Erythroblast (primary cell): ENCODE measurements at places on chromosomes 12 and 14.

GRCh38 chr14:85471744-85472143 is 58.2 kb upstream of the FLRT2 start:
- DNase-seq: peak; percentile 57

- no peak for DNase-seq
Measured at GRCh38 chr12:56884421-56884820, 49.8 kb downstream of the SDR9C7 start.

DNA sequence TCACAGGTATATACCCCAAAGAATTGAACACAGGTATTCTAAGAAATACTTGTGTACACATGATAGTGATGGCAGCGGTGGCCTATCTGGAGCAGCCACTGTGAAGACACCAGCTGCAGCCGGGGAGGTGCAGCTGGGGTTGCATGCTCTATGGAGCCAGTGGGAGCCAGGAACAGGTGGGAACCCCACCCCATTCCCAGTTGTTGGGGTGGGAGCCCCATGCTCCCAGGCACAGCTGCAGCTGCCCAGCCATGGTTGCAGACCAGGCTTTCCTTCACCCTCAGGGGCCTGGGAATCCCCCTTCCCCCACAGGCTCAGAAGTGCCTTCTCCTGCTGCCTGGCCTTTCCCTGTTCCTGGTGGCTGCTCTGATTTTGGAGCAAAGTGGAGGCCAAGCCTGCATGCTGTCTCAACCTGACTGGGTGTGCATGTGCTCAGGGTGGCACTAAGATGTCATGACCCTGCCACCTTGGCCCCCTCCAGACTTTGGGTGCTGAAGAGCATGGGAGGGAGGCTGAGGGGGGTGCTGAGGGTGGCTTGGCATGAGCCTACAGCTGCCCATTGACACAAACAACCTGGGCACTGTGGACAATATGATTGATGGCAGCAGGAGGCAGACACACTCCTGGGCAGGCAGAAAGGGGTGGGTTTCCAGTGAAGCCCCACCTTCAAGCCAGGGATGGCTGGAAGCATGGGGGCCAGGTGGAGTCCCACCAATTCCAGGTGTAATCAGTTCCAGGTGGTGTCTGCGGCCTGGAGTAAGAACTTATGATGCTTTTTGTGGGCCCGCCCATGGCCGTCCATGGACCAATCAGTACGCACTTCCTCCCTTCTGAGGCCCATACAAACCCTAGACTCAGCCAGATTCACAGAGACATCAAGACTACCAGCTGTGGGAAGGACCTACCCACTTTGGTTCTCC is 234.7 kb downstream of the ADGRD1 start:
- DNase-seq: no peak

DNA sequence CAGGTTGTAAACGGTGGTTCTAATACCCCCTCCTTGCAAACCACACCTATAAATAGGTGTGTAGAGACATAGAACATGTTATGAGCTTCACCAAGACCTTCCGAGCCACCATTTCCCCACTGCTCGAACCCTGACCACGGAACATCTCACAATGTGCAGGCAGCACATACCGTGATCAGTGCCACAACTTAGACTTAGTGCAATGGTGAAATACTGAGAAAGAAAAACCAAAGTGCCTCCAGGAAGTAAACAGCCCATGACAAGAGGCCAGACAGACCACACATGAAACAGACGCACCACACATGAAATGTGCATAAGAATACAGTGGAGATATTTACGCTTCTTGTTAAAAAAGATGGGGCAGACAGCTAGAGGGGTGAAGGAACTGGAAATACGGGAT is 166.9 kb upstream of the CCND2 start:
- DNase-seq: no peak

DNA sequence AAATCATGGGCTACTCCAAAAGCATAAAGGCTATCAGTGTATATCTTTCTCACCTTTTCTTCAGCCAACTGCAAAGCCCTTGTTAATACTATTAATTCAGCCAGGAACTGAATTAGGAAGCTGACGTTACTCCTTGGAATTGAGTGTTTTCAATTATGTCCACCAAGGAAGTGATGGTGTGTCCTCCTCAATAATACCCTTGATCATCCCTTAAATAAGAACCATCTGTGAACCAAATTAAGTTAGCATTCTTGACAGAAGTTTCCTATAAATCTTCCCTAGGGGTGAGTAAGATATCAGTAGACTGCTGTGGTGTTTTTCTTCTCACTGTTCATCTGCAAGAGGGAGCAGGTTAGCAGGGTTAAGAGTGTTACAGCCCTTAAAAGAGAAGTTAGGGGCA is 252.3 kb upstream of the AVPR1A start:
- no peak for DNase-seq

- DNase-seq: no peak
Measured at GRCh38 chr12:126419131-126419530, 1353.9 kb downstream of the AACS start.
